ENCODE measurements at places on chromosomes 2 and 18.

GRCh38 chr2:172607379-172607928 lies 51.6 kb downstream of the PDK1 start:
- DNase-seq: no peak

DNA sequence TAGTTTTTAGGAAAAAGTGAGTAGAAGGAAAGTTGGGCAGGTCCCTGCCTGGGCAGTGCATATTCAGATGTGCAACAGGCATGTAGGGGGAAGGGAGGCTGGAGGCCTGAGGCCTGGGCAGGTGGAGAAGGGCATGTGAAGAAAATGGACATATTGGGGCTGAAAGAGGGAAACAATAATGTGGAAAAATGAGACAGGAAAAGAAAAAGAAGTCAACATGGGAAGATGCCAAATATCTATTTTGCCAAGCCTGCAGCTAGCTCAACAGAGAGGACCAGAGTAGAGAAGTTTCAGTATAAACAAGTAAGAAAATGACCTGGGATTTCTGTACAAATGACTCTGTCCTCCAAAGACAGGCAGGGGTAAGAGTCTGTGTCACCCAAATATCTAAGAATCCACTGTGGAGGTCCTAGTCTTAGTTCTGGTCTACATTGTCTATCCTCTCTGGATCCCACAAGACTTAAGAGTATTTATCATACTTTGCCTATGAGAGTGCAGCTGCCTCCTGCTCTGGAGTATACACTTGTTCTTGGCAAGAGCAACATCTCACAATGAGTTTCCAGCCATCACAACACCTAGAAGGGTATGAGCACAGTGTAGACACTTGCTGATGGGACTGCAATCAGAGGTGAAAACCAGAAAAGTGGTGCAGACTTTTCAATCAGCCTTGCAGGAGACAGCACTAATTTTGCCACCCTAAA lies 80.2 kb downstream of the CLHC1 start:
- no peak for DNase-seq

GRCh38 chr18:79581406-79581805 lies 98.2 kb upstream of the CTDP1 start:
- DNase-seq: no peak

- DNase-seq: no peak
Measured at GRCh38 chr2:23791030-23791429, 135.9 kb downstream of the ATAD2B start.

GRCh38 chr2:102893870-102894269 lies 132.0 kb downstream of the TMEM182 start:
- no peak for DNase-seq

DNA sequence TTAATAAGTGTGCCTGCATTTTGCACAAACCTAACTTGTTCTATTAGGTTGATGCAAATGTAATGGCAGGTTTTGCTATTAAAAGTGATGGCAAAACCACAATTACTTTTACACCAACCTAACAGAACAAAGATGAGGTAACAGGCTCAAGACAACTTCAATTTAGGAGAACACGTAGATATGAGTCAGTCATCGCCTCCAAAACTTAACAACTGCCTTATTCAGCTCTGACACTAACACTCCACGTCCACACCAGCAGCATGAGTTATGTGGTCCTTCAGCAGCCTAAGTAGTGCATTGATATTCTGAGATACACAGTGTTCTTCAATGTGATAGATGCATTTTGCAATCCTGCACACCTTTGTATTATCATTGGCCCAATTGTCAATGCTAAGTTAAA lies 1175.1 kb upstream of the ACVR2A start:
- DNase-seq: no peak

- no peak for DNase-seq
Measured at GRCh38 chr2:44817673-44818335, 123.7 kb upstream of the SIX3 start.

GRCh38 chr18:5646739-5647138 lies 102.9 kb upstream of the EPB41L3 start:
- no peak for DNase-seq

- DNase-seq: no peak
Measured at GRCh38 chr2:64773461-64774118, 119.9 kb upstream of the SERTAD2 start.

DNA sequence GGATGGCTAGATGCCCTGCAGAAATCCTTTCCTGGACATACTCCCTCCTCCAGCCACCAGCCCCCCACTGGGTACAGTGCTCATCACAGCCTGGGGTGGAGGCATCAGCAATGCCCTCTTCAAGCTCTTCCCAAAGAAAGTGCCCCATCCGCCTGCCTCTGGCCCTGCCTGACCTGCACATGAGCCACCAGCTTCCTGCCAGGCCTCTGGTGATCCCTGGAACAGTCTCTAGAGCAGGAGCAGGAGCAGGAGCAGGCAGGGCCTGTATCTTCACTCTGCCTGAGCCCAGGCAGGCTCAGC lies 54.1 kb upstream of the CAB39 start:
- DNase-seq: no peak
